Cerebellum (tissue), 4 donors: ENCODE measurements at places on chromosomes 6 and 20.

GRCh38 chr6:19312241-19312978 is 524.8 kb upstream of the ID4 start:
- peak; percentile 58 for DNase-seq

- DNase-seq: no peak
These were observed at the start of gene HFE for GRCh38 chr6:26087284-26088115. Gene HFE, plus strand, starts transcription at chr6:26087429. Its CDS starts 12 bp downstream, at chr6:26087441.

- DNase-seq: no peak
These were observed 447.7 kb downstream of the PHF3 start for GRCh38 chr6:64083261-64083660.

GRCh38 chr6:141657812-141658211 is 474.9 kb upstream of the GJE1 start:
- DNase-seq: no peak

GRCh38 chr6:159309723-159310122 is 140.5 kb downstream of the FNDC1 start:
- no peak for DNase-seq

- no peak for DNase-seq
These were observed 144.7 kb upstream of the ECI2 start for GRCh38 chr6:4280031-4280430.

- no peak for DNase-seq
These were observed 205.4 kb upstream of the CST7 start for GRCh38 chr20:24743641-24744040.

DNA sequence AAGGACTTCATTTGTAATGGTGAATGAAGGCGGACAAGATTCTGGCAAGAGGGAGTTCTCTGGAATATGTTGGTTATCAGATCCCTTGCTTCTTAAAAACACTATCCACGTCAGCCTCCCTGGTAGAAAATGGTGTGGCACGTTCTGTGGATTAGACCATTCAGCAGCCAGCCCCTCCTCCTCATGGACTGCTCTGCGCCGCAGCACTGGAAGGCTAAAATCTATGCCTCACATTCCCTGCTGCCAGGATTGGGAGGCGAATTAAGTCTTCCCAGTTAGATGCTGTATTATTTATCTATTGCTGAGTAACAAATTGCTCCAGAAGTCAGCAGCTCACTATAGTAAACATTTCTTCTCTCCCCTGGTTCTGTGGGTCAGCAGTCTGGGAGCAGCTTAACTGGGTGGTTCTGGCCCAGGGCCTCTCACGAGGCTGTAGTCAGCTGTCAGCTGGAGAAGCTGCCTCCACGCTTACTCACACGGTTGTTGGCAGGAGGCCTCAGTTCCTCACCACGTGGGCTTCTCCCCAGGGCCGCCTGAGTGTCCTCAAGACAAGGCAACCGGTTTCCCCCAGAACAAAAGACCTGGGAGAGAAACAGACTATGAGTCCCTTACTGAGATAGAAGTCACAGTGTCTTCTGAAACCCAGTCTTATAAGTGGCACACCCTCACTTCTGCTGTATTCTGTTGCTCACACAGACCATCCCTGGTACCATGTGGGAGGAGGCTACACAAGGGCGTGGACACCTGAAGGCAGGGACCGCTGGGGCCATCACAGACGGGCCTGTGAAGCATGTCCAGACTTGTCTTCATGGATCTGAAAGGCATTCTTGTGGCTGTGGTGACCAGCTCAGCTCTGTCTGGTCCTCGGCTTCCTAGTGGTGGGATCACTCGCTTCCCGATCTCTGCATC is 101.0 kb downstream of the NRN1 start:
- no peak for DNase-seq

DNA sequence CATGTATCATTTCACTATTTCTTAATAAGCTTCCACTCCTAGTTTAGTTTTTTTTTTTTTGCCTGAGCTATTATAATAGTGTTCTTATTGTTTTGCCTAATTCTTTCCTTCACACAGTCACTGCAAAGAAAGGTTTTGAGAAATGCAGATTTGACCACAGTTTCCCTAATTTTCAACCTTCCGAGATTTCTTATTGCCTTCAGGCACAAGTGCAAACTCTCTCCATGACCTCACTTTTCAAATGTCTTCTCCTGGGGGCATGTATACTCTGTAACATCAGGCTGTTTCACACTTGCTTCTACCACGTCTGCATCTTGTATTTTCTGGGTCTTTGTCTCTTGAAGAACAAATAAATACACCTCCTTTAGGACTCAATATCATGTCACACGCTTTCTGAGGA is 339.0 kb upstream of the CITED2 start:
- DNase-seq: no peak

- no peak for DNase-seq
These were observed 63.3 kb downstream of the PSMB1 start for GRCh38 chr6:170489836-170490235.

- no peak for DNase-seq
These were observed 99.7 kb upstream of the EXOC2 start for GRCh38 chr6:792662-793061.

DNA sequence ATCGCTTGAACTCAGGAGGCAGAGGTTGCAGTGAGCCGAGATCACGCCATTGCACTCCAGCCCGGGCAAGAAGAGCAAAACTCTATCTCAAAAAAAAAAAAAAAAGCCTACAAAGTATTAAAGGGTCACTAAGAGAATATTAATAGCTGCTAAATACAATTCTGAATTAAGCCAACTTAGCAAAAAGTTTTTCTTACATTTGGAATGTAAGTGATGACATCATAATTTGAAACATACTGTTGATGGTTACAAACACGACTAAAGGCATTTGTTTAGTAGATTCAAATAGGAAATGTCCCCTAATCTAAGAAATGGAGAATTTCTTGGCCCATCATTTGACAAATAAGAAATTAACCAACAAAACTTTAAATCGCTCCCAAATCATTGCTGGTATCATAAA is 282.8 kb downstream of the RNGTT start:
- no peak for DNase-seq

- DNase-seq: no peak
These were observed 30.2 kb downstream of the PANK2 start for GRCh38 chr20:3919352-3919751.

DNA sequence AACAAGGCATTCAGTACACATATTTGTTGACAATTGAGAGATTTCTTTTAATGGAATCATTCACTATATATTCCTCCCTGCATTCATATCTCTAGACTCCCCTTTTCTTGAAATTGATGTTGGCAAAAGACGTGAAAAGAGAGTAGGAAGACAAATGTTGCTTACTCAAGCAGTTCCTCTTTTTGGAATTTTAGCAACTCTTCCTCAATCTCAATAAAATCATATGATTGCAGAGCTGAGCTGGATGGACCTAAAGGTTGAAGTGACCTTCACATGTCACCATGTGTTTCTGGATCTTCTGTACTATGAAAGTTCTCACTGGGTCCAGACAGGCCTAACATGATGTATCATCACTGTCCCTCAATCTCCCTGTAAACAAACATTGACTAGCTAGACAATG is 18.6 kb downstream of the ADGRF1 start:
- no peak for DNase-seq

DNA sequence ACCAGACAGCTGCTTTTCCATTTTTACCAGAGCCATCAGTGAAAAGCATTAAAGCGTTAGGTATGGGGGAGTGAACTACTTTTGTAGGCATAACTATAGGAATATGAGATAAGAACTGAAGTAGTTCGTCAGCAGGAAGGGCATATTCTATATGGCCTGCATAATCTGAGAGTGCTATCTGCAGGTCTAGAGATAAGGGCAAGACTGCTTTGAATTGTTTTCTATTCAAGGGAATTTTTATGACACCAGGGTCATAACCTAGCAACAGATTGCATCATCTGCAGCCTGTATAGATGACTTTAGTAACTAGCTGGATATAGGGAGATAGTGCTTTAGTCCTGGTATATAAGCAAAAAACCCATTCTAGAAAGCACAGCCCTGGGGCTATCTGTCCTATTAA is 437.3 kb upstream of the HTR1E start:
- DNase-seq: no peak

- no peak for DNase-seq
These were observed 33.7 kb upstream of the ZNF133 start for GRCh38 chr20:18254615-18255014.
